ENCODE measurements at places on chromosomes 2 and 18.

GRCh38 chr2:98771721-98772524 is 41.0 kb upstream of the MGAT4A start:
- peak; percentile 23 for DNase-seq

GRCh38 chr2:241030883-241031282 is 32.5 kb downstream of the SNED1 start:
- no peak for DNase-seq

DNA sequence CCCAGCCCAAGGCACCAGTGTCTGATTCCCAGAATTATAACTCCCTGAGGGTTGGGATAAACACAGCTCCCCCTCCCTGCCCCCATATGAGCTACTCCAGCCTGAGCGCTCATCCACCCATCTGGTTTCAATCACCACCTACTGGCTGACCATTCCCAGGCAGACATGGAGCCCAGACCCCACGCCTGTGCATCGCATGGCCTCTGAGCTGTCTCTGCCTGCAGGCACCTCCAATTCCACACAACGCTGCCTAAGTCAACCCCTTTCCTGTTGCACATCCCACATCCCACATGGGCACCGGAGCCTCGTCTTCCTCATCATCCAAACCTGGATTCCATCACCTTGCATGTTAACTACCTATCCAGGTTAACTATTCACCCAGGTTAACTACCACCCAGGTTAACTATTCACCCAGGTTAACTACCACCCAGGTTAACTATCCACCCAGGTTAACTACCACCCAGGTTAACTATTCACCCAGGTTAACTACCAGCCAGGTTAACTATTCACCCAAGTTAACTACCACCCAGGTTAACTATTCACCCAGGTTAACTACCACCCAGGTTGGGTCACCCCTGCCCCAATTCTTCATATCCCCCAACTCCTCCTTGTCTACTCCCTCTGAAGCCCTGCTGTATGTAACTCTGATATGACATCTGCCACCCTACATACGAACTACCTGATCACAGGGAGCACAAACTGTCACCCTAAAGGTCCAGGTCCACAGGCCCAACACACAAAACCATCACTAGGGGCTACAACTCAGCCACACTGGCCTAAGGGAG is 47.8 kb downstream of the TEX51 start:
- no peak for DNase-seq

DNA sequence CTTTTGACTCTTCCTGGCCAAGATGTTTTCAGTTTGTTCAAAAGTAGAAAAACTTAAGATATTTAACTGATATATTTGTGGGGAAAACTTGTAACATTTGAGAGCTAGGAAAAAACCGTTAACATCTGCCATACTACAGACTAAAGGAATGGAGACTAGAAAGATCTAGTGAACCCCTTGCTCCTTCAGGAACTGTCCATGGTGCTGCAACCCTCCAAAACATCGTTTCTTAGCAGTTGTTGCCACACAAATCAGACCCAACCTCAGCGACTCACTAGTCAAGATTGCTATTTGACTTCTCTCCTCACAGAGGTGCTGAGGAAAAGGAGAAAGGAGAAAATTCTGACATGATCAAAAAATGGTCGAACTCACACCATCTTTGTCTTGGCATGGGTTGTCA is 393.8 kb upstream of the LYPD1 start:
- DNase-seq, result no peak

- no peak for DNase-seq
These were observed 404.8 kb downstream of the TXNL1 start for GRCh38 chr18:56233595-56233994.

DNA sequence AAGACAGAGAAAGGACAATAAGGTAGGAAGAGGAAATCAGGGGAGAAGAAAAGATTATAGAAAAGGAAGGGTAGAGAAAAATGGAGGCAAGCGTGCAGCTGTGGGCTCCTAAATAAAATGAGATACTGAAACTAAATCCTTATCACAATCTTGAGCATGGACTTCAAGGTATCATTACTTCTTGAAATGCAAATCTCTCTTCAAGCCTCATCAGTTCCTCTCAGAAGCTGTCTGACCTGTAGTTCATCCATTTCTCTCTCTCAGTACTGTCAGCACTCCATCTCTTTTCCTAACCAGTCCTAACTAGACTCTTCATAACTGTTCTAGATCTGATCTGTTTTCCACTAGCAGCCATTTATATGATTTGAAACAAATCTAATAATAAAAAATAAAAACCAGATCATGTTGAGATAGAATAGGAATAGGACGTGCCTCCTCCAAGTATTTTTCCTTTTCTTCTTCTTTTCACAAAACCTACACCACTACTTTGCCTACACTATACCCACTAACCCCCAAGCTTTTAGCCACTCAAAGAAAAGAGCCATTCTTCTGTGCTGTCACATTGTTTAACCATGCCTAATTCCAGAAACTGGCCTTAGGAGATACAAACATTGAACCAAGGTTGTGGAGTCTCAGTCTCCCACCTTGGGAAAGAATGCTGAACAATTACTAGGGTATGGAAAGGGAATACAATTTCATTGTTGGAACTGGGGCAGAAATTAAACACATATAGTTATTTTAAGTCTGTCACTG is 21.1 kb downstream of the BABAM2 start:
- DNase-seq, result no peak

- no peak for DNase-seq
These were observed 9.2 kb downstream of the FKBP1B start for GRCh38 chr2:24058564-24059271.

GRCh38 chr18:6487968-6488367 is 73.3 kb upstream of the L3MBTL4 start:
- DNase-seq, result no peak

GRCh38 chr2:33535421-33535820 is 59.0 kb downstream of the RASGRP3 start:
- no peak for DNase-seq

DNA sequence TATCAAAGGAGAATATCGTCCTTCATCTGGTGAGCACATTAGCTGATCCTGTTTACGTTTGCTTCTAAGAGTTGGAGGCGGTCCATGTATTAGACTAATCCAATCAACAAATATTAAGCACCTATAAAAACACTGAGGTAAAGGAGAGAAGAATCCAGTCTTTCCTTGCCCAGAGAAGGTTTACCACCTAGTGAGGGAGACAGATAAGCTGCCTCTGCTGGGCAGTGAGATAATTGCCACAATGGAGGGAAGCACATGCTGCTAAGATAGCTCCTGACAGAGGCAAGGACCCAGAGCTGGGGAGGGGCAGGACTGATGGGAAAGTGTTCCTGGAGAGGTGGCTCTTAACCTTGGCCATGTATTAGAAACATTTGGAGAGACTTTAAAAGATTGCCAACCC is 36.7 kb upstream of the ST8SIA5 start:
- no peak for DNase-seq

DNA sequence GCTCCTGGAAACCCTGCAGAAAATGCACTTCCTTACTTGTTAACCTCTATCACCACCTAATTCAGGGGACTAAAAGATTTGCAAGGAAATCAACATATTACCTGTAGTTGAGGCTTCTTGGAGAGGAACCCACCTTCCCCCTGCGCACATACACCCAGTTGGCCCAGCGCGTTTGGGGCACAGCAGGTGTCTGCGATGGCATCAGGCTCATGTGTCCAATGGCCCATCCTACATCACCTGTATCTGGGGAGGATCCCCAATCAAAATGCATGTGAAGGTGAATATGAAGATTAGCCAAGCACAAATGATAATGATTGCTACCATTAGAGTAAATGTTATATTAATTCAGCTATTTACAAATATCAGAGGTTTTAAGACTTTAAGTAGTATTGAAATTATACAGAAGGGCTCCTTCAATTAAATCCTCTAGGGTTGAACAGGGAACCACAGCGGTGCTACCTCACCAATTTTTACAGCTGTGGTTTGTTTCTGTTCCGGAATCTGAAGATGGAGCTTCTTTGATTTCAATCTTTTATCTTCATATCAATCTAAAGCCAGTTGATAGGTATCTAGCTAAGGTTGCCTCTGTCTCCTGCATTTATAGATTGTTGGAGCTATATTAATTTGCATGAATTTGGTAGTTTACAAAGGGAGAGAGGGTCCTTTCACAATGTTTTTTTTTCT is 486.0 kb downstream of the RNF144A start:
- no peak for DNase-seq

DNA sequence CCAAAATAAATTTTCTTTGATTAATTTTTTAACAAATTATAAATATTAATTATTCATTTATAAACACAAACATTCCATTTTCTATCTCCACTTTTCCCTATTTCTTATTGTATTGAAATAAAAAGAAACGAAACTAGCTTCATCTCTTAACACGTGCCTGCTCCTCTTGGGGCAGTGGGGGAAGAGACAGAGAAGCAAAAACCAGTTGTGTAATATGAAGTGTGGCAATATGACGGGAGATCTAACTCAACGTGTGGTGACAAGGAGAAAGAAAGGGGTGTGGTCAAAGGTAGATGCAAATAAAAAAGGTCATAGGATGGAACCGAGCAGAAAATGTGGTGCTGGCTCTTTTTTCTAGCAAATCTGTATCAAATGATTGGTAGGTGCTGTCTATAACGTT is 106.9 kb upstream of the SLC8A1 start:
- DNase-seq, result no peak

DNA sequence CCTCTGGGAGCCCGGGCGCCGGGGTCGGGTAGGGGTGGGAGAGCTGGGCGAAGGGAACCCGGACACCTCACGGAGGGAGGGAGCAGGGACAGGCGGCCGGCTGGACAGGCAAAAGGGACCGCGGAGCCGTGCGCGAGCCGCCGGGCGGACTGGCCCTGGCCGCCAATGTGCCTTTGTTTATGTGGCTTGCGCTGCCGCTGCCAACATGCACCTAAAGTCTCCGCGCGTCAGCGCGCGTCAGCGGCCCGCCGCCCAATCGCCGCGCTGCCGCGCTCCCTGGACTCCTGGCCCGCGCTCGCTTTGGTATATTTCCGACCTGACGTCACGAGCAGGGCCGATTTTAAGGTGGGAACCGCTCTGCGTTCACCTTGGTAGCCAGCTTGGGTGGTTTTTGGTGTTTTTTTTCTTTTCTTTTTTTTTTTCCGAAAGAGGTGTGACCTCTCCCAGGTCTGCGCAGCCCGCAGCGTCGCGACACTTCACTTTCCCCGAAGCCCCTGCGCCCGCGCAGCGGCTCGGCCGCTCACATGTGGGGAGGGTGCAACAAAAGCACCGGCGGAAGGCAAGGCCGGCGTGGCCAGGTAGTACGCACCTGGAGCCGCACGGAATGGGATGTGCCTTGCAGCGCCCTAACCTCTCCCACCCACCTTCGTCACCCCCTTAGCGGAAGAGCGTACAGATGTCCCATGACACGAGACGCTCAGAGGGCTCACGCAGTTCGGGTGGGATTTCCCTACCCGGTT is at the start of gene NR4A2:
Gene NR4A2, minus strand, starts transcription at position 188 of the 740 bp plus-strand sequence. CDS start 2,535 bp downstream, outside the sequence.
- peak; percentile 77 for DNase-seq

- no peak for DNase-seq
These were observed 88.0 kb downstream of the C1D start for GRCh38 chr2:67974559-67975430.

GRCh38 chr2:240903191-240904060 is 2.7 kb upstream of the CROCC2 start:
- DNase-seq, result no peak

GRCh38 chr2:189015359-189015758 is 41.2 kb downstream of the COL3A1 start:
- DNase-seq, result no peak

DNA sequence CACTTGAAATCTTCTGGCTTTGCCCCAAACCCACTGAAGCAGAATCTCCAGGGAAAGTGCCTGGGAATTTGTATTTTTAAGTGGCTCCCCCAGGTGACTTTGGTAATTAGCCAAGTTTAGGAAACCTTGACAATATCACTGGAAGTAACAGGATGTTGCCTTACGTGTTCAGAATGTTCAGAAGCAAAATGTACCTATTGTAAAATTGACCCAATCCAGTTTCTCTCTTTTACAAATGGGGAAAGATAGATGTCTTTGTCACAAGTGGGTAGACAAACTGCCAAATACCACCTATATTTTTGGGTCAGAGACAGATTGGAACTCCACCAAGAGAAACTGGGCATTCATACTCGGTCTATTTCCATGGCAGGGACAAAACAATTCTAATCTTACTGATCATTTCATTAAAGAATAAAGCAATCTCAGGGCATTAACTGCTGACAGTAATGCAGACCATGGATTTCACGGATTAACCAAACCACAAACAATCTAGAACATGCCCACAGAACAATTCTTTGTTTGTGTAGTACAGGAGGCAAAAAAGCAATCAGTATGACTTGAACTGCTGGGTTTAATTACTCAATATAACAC is 255.8 kb downstream of the ERBB4 start:
- no peak for DNase-seq

- no peak for DNase-seq
These were observed 1.1 kb downstream of the PAX8 start for GRCh38 chr2:113277474-113278072.
